ENCODE measurements at places on chromosomes 16 and 17. TPM values are rescaled to one million over a fixed set of nuclear protein-coding genes. Genes with fewer than 3 reads are reported as not detected.

Gene CCDC154
- 1.5 TPM for total RNA-seq

Gene LRRC37A3
- total RNA-seq: 9.7 TPM

Gene SLC2A4
- total RNA-seq: not detected

Gene CDIPT
- 51.1 TPM for total RNA-seq

Gene TP53TG3B
- not detected for total RNA-seq

Gene CCDC144A
- 0.47 TPM for total RNA-seq

Gene GID4
- total RNA-seq: 8.3 TPM

Gene MYH8
- total RNA-seq: not detected

GRCh38 chr16:89051521-89052166 lies 42.0 kb upstream of the ACSF3 start:
- H3K4me3 ChIP-seq: no peak overlapping the region
- no peaks in the 10 kb centered on the region for H3K27me3 ChIP-seq
- no peak for DNase-seq

- no peaks in the 10 kb centered on the region for H3K27me3 ChIP-seq
- no peak overlapping the region for H3K4me3 ChIP-seq
- no peaks in the 10 kb centered on the region for H3K36me3 ChIP-seq
- no peak for DNase-seq
- no peaks in the 10 kb centered on the region for H3K4me1 ChIP-seq
Measured at GRCh38 chr17:72764632-72765041, 327.9 kb downstream of the SLC39A11 start.

DNA sequence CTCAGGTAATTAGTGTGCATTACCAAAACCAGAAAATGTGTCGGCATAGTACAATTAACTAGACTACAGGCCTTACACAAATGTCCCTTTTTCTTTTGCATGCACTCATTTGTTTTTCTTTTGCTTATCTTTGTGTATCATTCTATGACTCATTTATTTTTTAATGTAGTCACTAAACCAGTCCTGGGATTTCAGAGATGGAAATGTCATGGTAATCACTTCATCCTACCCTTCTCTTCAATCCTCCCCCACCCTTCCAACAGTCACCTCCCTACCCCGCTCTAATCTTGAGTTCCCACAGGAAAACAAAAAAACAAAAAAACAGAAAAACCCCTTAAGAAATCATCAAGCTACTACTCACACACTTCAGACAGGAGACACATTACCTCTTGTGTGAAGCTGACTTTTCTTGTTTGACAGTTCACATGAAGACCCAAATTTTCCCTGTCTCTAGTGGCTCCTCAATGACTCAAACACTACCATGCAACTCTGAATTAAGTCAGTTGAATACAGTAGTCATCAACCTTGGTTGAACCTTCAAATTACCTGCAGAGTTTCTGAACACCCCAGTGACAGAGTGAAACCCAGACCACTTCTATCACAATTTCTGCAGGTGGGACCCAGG lies 242.4 kb upstream of the SALL1 start:
- no peaks in the 10 kb centered on the region for H3K36me3 ChIP-seq
- no peak overlapping the region for H3K27ac ChIP-seq
- H3K27me3 ChIP-seq: no peaks in the 10 kb centered on the region
- DNase-seq: no peak
- H3K4me3 ChIP-seq: no peak overlapping the region
- no peaks in the 10 kb centered on the region for H3K4me1 ChIP-seq

- no peak for DNase-seq
- H3K36me3 ChIP-seq: peaks cover 31% of the 10 kb centered on the region
- no peak overlapping the region for H3K4me3 ChIP-seq
- peaks cover 71% of the 10 kb centered on the region for H3K4me1 ChIP-seq
Measured at GRCh38 chr17:46136820-46137219, 56.4 kb downstream of the KANSL1 start.

GRCh38 chr17:74008196-74008595 lies 195.3 kb upstream of the RPL38 start:
- no peaks in the 10 kb centered on the region for H3K36me3 ChIP-seq
- H3K4me1 ChIP-seq: peaks cover 15% of the 10 kb centered on the region
- H3K27me3 ChIP-seq: peaks cover 13% of the 10 kb centered on the region
- no peak overlapping the region for H3K27ac ChIP-seq

GRCh38 chr16:25258861-25259179 lies 1.2 kb upstream of the ZKSCAN2 start:
- H3K36me3 ChIP-seq: peaks cover 54% of the 10 kb centered on the region
- H3K27me3 ChIP-seq: no peaks in the 10 kb centered on the region
- DNase-seq: peak; percentile 43
- H3K27ac ChIP-seq: peak overlapping the region; percentile 98
- H3K4me1 ChIP-seq: peaks cover 61% of the 10 kb centered on the region
- peak overlapping the region; percentile 97 for H3K4me3 ChIP-seq

- peaks cover 65% of the 10 kb centered on the region for H3K4me1 ChIP-seq
- peak overlapping the region; percentile 99 for H3K4me3 ChIP-seq
- H3K27me3 ChIP-seq: no peaks in the 10 kb centered on the region
- H3K27ac ChIP-seq: peak overlapping the region; percentile 92
- DNase-seq: no peak
Measured at GRCh38 chr17:58341861-58342475, 10.0 kb downstream of the SUPT4H1 start.

GRCh38 chr17:77769762-77770161 lies 188.7 kb upstream of the TNRC6C start:
- peaks cover 8% of the 10 kb centered on the region for H3K27me3 ChIP-seq
- H3K4me1 ChIP-seq: peaks cover 12% of the 10 kb centered on the region
- no peak for DNase-seq
- no peak overlapping the region for H3K4me3 ChIP-seq

DNA sequence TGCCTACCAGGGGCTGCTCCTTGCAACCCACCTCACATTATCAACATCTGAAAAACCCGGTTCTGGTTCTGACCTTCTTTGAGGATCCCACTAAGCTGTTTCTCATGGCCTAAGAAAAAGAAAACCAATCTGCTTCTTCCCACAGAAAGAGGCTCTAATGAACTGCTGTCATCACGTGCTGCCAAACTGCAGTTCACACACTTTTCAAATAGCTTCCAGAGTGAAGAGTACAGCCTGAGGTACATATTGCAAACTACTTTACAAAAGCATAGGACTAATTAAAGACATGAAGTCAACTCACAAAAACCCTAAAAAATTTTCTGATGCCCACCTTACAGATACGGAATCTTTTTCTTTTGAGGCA lies 36.7 kb downstream of the SMG6 start:
- peaks cover 64% of the 10 kb centered on the region for H3K36me3 ChIP-seq
- H3K4me3 ChIP-seq: peak overlapping the region; percentile 74
- H3K27ac ChIP-seq: peak overlapping the region; percentile 99
- peaks cover 85% of the 10 kb centered on the region for H3K4me1 ChIP-seq

DNA sequence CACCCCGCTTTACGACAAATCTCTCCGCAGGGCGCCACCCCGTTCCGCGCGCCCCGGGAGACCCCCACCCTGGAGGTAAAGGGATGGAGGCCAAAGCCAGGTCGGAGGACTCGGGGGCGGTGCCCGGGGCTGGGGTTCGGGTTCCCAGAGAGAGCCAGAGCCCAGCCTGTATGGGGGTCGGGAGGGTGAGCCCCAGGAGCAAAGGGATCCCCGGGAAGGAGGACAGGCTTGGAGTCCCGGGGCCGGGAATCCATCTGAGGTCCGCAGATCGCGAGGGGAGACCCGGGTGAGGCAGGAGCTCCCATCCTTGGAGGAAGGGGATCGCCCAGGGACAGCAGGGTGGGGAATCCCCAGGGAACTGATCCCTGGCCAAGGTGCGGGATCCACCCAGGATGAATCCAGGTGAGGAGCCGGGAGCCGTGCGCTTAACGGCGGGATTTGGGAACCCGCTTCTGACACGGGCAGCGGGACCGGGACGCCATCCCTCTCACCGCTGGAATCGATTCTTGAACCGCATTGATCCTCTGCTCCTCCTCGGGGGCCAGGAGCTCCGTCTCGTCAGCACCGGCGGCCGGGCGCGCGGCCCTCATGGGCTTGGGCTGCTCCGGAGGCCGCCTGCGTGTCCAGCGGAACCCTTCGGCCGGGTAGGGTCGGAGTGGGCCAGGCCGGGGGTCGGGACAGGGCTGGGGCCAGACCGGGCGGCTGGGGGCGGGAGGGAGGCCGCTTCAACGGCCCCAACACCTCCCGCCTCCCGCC lies at the start of gene MMD:
MMD (minus strand) TSS at position 657 of the 756 bp plus-strand sequence; CDS start at position 517, 140 bp downstream.
- peak within 1 kb of the TSS; percentile 94 for H3K4me3 ChIP-seq
- peaks cover 38% of the 10 kb centered on the region for H3K36me3 ChIP-seq

DNA sequence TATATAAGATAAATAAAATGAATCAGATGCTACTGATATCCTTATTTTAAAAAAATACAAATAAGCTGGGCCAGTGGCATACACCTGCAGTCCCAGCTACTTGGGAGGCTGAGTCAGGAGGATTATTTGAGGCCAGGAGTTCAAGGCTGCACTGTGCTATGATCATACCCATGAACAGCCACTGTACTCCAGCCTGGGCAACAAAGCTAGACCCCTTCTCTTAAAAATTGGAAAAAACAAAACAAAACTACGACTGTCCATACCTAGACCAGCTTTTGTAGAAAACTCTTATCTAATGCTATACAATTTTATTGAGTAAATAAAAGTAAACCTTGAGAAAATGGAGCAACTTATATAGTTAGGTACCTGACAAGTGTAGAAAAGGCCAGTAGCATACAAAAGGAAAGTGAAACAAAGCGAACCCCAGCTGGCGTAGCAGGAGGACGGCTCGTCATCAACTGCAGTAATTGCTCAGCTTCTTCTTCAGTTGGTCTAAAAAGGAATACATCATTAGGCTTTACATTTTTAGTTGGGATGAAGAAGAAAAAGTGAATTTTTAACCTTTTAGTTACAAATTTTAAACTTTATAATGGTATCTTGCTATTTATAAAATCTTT lies 23.6 kb downstream of the INTS2 start:
- peak overlapping the region; percentile 58 for H3K4me3 ChIP-seq
- no peaks in the 10 kb centered on the region for H3K4me1 ChIP-seq
- H3K27ac ChIP-seq: peak overlapping the region; percentile 83
- H3K36me3 ChIP-seq: peaks cover 47% of the 10 kb centered on the region

DNA sequence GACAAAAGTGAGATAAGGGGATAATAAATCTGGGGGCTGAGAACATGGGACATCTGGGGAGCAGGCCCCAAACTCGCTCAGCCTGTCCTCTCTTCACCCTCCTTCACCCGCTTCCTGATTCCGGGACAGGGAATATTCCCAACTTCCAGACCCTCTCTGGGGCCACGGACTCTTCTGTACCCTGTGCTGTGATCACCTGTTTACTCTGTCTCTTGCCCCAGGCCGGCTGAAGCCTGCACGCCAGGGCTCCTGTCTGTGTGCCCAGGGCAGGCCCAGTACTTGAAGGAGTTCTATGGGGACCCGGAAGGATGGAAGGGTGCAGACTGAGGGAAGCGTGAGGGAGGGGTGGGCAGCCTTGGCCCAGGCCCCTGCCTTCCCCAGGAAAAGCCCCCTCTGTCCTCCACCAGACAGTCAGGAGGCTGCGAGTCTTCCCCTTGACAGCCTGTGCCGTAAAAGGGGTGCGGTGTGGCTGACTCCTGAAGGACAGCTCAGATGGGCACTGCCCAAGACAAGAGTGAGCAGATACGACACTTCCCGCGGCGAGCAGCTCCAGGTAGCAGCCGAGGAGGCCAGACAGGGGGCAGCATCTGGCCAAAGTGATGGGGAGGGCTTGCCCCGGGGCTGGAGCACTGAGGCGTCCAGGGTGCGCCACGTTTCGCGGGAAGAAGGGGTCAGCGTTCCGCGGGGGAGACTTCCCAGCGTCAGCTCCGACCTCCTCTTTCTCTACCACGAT lies 1.0 kb upstream of the CCNF start:
- peak overlapping the region; percentile 89 for H3K4me3 ChIP-seq
- no peaks in the 10 kb centered on the region for H3K27me3 ChIP-seq
- peaks cover 39% of the 10 kb centered on the region for H3K4me1 ChIP-seq
- peak overlapping the region; percentile 93 for H3K27ac ChIP-seq
- peak; percentile 43 for DNase-seq
- H3K36me3 ChIP-seq: peaks cover 24% of the 10 kb centered on the region

- H3K4me3 ChIP-seq: no peak overlapping the region
- DNase-seq: no peak
- no peaks in the 10 kb centered on the region for H3K36me3 ChIP-seq
- H3K27ac ChIP-seq: no peak overlapping the region
Measured at GRCh38 chr16:11990702-11991390, 14.3 kb downstream of the SNX29 start.
